ENCODE measurements at places on chromosomes 12 and 14. TPM values are rescaled to one million over a fixed set of nuclear protein-coding genes. Genes with fewer than 3 reads are reported as not detected.

DNA sequence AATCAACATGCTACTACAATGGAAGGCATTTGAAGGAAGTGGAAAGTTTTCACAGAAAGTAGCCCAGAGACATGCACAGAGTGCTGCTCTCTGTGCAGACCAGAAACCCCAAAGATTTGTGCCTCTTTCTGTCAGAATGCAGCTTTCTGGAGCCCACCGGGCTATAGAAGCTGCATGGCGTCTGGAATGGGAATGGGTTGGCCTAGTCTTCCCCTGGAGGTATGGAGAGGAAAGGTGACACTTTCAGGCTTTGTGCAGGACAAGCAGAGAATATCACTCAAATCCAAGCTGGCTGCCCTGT is 21.3 kb upstream of the ZFP36L1 start:
- H3K4me3 ChIP-seq = no peak overlapping the region
- DNase-seq = no peak
- H3K27me3 ChIP-seq = no peaks in the 10 kb centered on the region
- H3K4me1 ChIP-seq = peaks cover 21% of the 10 kb centered on the region
- H3K27ac ChIP-seq = peak overlapping the region; percentile 72
- H3K36me3 ChIP-seq = no peaks in the 10 kb centered on the region

RILPL2 gene
- 3.0 TPM for polyA plus RNA-seq

NPAS3 gene
- polyA plus RNA-seq = 0.06 TPM

DNA sequence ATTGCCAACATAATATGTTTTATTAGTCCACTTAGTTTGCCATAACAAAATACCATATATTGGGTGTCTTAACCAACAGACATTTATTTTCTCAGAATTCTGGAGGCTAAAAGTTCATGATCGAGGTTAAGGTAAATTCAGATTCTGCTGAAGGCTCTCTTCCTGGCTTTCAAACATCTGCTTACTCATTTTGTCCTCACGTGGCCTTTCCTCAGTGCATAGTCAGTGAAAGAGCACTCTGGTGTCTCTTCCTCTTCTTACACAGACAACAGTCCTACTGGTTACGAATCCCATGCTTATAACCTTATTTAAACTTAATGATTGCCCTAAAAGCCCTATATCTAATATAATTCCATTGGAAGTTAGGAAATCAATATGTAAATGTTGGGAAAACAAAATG is 479.7 kb downstream of the FSCB start:
- no peaks in the 10 kb centered on the region for H3K4me1 ChIP-seq
- no peak overlapping the region for H3K27ac ChIP-seq
- no peak for DNase-seq
- no peak overlapping the region for H3K4me3 ChIP-seq
- no peaks in the 10 kb centered on the region for H3K36me3 ChIP-seq

GAS2L3 gene
- polyA plus RNA-seq = 6.5 TPM

TMPO gene
- 27.8 TPM for polyA plus RNA-seq

- no peaks in the 10 kb centered on the region for H3K36me3 ChIP-seq
- DNase-seq = no peak
- peak overlapping the region; percentile 31 for H3K27ac ChIP-seq
Observed at GRCh38 chr12:121712190-121712460, 427 bp upstream of the TMEM120B start.

CDC42BPB gene
- polyA plus RNA-seq = 82.6 TPM

DNA sequence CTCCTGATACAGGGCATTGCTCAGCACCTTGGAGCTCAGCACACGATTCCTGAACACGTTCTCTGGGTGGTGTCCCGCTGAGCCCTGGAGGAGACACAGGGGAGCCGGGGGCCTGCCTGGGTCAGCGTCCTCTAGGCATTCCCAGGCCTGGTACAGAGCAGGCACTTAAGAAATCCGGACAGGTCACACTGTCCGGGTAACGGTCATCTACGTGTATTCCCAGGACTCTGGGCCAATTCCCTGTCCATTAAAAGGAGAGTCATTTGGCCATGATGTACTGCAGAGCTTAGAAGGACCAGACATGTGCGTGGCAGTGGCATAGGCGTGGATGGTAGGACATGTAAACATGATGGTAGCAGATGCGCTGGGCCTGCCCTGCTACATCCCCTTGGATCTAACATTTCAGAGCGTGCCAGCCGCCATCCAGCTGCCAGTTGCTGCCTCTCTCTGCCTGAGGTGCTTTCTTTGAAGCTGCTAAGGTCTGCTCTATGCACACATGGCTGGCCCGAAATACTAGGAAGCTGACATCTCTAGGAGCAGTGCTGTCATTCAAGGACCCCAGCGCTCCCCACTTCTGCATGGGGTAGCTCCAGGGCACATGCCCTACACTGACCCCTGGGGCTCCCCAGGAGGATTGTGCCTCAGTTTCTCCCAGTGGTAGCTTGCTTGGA is 273.1 kb upstream of the RTL1 start:
- DNase-seq = no peak
- H3K27ac ChIP-seq = no peak overlapping the region
- no peak overlapping the region for H3K4me3 ChIP-seq
- no peaks in the 10 kb centered on the region for H3K36me3 ChIP-seq

- no peaks in the 10 kb centered on the region for H3K36me3 ChIP-seq
- peaks cover 24% of the 10 kb centered on the region for H3K4me1 ChIP-seq
- no peak for DNase-seq
- no peaks in the 10 kb centered on the region for H3K27me3 ChIP-seq
Observed at GRCh38 chr12:52151153-52151836, 40.5 kb downstream of the KRT80 start.

- no peak for DNase-seq
- H3K4me1 ChIP-seq = peaks cover 3% of the 10 kb centered on the region
- no peak overlapping the region for H3K27ac ChIP-seq
- no peaks in the 10 kb centered on the region for H3K36me3 ChIP-seq
Observed at GRCh38 chr14:84760489-84761126, 769.3 kb upstream of the FLRT2 start.

DNA sequence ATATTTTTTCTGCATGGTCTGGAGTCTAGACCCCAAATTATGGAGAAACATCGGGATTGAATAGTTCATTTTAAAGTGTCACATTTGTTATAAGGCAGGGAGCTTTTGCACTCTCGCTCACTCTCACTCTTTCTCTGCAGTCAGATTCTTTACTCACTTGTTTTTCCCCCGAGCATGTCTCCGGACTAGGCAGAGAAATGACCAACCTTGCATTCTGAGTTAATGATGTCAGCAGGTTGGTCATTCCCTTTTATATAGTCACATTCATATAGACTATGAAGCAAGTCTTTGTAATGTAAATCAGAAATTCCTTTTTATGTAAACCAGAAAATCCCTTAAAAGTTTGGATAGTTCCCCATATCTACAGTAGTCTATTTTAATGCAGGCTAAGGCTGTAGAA is 4.1 kb downstream of the C12orf75 start:
- DNase-seq = no peak
- peaks cover 19% of the 10 kb centered on the region for H3K4me1 ChIP-seq
- no peaks in the 10 kb centered on the region for H3K36me3 ChIP-seq

DNA sequence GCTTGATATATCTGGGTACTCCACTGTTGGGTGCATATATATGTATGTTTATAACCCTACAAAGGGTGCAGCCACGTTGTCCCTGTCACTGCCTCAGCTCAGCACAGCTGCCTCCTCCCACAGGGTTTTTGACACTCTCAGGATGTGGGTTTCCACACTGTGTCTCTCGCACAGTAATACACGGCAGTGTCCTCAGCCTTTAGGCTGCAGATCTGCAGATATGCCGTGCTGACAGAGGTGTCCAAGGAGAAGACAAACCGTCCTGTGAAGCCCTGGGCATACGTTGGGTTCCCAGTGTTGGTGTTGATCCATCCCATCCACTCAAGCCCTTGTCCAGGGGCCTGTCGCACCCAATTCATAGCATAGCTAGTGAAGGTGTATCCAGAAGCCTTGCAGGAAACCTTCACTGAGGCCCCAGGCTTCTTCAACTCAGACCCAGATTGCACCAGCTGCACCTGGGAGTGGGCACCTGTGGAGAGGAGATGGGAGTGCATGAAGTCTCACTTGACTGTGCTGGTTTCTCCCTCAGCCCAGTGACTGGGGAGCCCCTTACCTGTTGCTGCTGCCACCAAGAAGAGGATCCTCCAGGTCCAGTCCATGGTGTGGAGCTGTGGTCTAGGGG is 498.7 kb downstream of the TMEM121 start:
- no peaks in the 10 kb centered on the region for H3K27me3 ChIP-seq
- H3K27ac ChIP-seq = no peak overlapping the region
- no peak overlapping the region for H3K4me3 ChIP-seq
- no peaks in the 10 kb centered on the region for H3K4me1 ChIP-seq

DNA sequence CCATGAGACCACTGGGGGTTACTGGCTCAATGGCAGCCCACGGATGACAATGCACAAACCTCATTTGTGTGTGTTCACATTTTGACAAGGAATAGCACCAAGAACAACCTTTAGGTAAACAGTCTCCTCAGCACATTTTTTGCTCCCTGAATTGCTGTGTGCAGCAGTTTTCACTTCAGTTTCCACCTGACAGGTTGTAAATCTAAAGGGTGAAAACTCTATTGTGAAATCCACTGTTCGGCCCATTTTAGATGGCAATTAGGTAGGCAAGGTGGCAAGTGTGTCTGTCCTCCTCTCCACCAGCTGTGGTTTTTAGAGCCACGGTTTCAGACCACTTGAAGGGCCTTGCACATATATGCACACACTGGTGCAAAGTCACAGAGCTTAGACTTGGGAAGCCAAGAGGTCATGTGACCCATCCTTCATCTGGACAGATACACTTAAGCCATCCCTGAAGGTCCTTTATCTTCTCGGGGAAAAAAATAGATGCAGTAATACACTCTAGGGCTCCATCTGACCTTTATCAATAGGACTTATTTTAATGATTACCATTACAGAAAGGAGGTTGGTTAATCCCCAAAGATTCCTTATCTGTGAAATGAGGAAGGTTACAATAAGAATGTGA is 23.2 kb downstream of the HAL start:
- no peak overlapping the region for H3K4me3 ChIP-seq
- H3K27ac ChIP-seq = no peak overlapping the region
- no peaks in the 10 kb centered on the region for H3K36me3 ChIP-seq
- H3K4me1 ChIP-seq = no peaks in the 10 kb centered on the region
- DNase-seq = no peak

GRCh38 chr14:75439989-75440388 is 12.2 kb downstream of the JDP2 start:
- no peaks in the 10 kb centered on the region for H3K36me3 ChIP-seq
- no peak overlapping the region for H3K27ac ChIP-seq
- no peak overlapping the region for H3K4me3 ChIP-seq
- H3K27me3 ChIP-seq = no peaks in the 10 kb centered on the region
- peaks cover 3% of the 10 kb centered on the region for H3K4me1 ChIP-seq
- no peak for DNase-seq

MGAT4C gene
- polyA plus RNA-seq = not detected

- H3K4me3 ChIP-seq = no peak overlapping the region
- H3K36me3 ChIP-seq = no peaks in the 10 kb centered on the region
- no peaks in the 10 kb centered on the region for H3K4me1 ChIP-seq
- no peaks in the 10 kb centered on the region for H3K27me3 ChIP-seq
- no peak overlapping the region for H3K27ac ChIP-seq
- no peak for DNase-seq
Observed at GRCh38 chr14:25108959-25109358, 59.0 kb upstream of the STXBP6 start.

DNA sequence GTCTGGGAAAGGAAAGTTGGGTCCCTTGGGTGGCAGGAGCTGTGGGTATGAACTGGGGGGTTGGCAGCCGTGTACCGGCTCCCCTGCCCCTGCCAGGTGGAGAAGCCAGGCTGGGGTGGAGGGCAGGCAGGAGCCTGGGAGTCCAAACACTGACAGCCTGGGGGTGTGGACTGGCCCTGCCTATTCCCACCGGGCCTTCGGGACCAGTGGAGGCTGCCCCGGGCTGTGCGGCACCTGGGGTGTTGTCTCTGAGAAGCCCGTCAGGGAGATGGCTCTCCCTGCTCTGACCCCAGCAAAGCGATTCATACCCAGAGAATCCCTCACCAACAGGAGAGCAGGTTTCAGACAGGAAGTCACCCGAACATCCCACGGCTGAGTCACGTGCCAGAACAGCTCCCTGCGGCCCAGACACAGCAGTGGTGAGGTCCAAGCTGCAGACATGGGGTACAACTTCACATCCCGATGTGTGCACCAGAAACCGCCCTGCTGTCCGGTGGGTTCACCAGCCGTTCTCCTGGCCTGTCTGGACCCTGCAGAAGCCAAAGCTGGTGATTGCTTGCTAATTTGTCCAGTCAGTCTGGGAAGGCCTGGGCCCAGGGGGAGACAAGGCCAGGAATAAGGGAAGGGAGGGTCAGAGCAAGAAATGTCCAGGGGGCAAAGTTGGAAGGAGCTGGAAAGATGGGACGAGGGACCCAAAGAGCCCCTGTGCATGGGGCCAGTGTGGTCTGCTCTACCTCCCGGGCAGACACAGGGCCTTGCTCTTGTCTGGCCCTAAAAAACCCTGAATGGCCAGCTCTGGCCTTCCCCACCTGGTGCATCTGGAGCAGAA is 2.1 kb upstream of the GPR132 start:
- no peaks in the 10 kb centered on the region for H3K4me1 ChIP-seq
- H3K36me3 ChIP-seq = no peaks in the 10 kb centered on the region
- H3K4me3 ChIP-seq = no peak overlapping the region
- no peaks in the 10 kb centered on the region for H3K27me3 ChIP-seq
- DNase-seq = no peak

DNA sequence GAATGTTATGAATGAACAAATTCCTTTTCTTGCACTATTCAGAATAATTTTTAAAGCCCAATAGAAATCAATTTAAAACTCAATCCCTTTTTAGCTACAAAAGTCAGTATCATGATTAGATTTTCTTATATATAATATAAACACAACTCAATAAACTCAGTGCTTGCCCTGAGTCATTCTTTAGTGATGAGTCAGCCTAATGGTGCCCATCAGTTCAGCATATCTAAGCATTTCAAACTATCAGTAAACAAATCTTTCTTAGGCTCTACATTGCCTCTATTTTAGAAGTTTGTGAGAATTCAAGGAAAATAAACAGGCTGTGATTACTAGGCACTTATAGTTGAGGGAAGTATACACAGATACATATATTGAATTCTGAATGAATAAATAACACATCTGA is 179.6 kb downstream of the NELL2 start:
- no peak overlapping the region for H3K27ac ChIP-seq
- no peaks in the 10 kb centered on the region for H3K27me3 ChIP-seq
- no peak overlapping the region for H3K4me3 ChIP-seq
- no peaks in the 10 kb centered on the region for H3K4me1 ChIP-seq
- H3K36me3 ChIP-seq = no peaks in the 10 kb centered on the region

GRCh38 chr12:56996793-56997545 is 9.4 kb downstream of the ZBTB39 start:
- H3K36me3 ChIP-seq = no peaks in the 10 kb centered on the region
- H3K4me1 ChIP-seq = no peaks in the 10 kb centered on the region
- H3K27ac ChIP-seq = no peak overlapping the region
- DNase-seq = peak; percentile 44
- no peaks in the 10 kb centered on the region for H3K27me3 ChIP-seq
- no peak overlapping the region for H3K4me3 ChIP-seq

DNA sequence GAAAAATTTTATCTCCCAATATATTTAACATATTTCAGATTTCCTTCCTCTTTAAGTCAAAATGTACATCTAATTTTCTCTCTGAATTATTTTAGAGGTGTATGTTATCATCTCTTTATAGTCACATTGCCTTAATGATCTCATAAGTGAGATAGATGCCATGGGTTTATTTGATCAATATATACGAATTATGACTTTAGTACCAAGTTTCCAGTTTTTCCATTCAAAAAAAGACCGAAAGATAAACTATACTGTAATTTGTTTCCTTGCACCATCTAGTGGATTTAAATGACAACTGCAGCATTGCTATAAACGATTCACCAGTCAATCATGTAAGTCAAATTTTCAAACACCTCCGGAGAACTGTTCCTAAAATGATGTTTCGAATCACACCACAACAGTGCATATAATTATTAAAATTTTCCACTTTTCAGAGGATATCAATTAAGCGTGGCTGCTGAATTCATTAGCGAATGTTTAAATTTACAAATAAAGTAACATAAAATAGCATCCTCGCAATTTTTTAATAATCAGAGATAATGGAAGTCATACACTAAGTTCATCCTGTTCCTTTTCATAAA is 419 bp upstream of the ATXN7L3B start:
- H3K27me3 ChIP-seq = no peaks in the 10 kb centered on the region
- DNase-seq = no peak
- H3K36me3 ChIP-seq = no peaks in the 10 kb centered on the region

TOMM20L gene
- polyA plus RNA-seq = not detected

Measured in endothelial cell of umbilical vein (primary cell).